ENCODE measurements at places on chromosomes 1 and 21.

DNA sequence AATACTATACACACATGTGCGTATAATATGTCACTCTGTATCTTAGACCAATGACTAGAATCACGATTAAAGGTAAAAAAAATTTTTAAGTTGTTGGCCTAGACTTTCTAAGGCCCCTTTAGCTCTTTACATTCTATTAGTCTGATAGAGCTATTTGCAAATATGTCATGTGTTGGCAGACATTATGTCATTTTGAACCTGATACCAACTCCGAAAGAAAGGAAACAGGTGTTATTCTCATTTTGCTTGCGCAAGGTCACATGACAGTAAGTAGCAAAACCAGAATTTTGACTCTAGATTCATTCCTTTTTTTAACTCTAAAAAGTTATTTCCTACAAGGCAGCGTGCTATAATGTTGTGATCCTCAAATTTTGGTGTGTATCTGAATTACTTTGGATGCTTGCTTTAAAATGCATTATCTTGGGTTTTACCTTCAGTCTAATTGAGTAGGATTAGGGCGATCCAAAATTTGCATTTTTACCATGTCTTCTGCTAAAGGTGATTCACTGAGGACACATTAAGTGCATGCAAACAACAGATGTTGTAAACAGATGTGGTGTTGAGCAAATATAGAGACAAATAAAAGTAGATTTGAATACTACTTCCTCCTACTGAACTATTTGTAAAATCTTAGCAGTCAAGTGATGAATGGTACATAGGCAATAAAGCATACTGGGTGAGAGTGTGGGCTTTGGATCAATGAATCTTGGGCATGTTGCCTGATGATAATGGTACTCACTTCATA is 63.5 kb upstream of the KIAA1614 start:
- no peak for DNase-seq

- no peak for DNase-seq
Measured at GRCh38 chr1:183652547-183653461, at the start of gene APOBEC4. Gene APOBEC4 (minus strand): TSS chr1:183653316. CDS start chr1:183648781, 4,535 bp downstream.

- DNase-seq = no peak
Measured at GRCh38 chr1:225451840-225452515, 24.1 kb upstream of the LBR start.

DNA sequence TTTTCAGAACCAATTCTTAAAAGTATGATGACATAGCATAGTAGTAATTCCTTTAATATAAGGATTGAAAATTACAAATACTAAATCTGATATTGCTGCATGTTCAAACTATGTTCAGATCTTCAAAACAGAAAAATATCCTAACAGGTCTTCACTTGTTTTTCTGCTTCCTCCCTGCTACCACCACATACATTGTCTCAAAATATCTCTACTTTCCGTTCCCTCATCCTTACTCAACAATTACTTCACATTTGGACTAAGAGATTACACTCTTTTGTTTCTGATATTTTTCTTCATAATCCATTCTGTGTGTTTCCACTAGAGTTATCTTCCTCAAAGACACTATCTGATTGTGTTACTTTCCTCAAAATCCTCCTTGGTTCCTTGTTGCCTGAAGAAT is 125.1 kb downstream of the NEK7 start:
- DNase-seq = no peak

DNA sequence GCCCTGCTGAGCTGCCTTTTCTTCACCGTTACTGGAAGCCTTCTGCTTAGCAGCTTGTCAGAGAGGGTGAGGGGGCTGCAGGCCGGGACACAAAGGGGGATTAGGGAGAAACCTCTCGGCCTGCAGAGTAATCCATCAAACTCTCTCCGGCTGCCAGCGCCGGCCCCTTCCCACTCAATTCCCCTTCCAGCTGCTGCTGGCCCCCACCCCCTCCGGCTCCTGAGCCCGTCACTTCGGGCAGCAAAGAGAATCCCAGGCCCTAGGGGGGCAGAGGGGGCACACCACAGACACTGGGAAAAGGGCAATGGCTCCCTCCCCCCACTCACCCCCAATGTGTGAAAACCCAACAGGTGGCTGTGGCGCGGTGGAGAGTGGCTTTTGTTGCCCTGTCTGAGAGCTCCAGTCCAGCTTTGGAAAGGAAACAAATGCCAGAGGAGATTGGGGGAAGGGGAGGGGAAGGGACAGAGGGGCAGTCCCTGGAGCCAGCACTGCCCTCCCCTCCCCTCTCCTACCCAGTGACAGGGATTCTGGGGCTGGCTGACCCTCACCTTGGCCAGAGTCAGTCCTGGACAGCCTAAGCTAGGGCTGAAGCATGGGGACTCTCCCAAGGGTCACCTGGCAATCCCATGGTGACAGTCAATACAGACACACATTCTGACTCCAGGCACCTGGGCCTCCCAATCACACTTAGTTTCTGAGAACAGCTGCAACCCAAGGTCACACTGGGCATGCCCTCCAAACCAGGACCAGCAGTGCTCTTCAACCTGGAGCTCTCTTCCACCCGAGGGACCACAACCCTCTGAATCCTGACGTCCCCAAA is 9.5 kb downstream of the SLC45A3 start:
- DNase-seq = no peak

- no peak for DNase-seq
Measured at GRCh38 chr1:199701726-199702125, 325.8 kb upstream of the NR5A2 start.

- DNase-seq = no peak
Measured at GRCh38 chr1:212635141-212635631, 26.6 kb downstream of the ATF3 start.

DNA sequence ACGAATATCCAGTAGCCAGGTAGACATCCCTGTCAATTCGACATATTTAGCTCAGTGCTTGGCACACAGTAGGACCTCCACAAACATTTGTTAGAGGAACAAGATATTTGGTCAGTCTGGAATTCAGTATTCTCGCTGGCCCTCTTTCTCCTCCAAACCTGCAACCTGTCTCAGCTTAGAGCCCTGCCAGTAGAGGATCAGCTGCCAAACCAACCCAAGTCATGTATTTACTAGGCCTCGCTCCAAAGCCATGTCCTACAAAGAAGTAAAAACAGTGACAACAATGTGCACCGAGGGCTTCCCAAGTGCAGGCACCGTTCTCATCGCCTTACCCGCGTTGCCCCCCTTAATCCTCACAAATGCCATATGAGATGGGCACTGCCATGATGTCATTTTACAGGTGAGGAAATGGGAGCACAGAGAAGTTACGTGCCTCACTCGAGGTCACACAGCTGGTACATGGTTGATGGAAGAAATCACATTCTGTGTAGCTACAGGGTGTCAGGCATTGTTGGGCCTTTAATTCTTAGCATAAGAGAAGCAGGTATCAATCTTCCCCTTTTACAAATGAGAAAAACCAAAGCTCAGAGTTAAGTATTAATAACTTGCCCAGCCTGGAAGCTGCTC is 26.0 kb upstream of the CDCA8 start:
- DNase-seq = no peak

DNA sequence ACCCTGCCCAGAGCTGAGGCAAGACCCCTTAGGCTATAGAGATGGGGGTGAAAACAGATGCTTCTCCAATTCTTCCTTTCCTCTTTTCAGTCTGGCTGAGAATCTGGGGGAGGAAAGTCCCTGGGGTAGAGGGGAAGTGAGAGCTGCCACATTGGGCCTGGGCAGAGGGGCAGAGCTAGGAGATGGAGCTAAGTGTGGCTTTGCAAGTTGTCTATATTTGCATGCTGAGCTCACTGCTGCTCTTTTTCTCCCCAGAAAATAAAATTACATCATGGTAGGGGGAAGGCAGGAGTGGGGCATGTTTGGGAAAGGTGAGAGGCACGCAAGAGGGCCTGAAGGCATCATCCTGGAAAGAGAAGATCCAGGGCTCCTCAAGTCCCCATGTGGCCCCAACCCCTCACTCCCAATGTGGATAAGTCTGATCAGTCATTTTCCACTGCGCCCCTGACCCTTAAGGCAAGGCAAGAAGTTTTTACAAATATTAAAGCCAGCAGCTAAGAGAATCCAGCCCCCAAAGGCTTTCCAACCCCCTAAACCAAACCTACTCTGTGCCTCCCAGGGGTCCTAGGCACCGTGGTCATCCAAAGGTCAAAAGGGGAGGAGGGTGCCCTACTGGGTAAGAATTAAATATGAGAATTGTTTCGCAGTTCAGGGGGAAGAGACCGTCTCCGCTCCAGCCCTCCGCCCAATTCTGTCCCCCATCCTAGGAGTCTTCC is 500 bp upstream of the PEA15 start:
- DNase-seq = no peak

DNA sequence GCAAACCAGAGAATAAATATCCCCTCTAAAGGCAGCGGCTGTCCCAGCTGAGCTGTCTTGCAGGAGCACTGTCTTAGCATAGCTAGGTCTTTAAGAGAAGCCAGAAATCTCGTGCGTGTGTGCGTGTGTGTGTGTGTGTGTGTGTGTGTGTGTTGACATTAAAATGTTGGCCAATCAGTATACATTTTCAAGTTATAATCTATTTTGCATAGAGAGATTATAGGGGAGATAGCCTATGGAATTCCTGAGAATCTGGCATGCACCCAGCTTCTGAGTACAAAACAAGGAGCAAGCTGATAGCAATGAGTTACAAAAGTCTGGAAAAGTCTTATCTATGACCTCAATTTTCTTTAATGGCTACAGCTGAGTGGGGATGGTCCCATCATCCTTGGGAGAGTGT is 17.7 kb downstream of the METTL13 start:
- DNase-seq = no peak

DNA sequence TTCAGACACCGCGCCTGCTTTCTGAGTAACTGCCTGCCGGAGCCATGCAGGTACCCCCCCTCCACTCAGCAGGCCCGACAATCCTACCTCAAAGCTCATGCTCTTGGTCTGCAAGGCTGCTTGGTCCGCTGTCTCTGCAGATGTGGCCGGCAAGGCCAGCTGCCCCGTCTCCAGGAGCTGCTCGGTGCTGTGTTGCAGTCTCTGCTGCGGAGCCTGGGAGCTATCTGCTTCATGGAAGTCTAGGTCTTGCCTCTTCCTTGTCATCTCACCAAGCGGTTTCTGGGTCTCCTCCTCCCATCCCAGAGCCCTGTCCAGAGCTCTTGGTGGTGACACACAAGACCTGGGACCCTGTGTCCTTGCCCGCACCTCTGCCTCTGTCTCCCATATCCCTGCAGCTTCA is 24.0 kb upstream of the GNPAT start:
- no peak for DNase-seq

- no peak for DNase-seq
Measured at GRCh38 chr1:208644401-208645160, 400.4 kb upstream of the PLXNA2 start.

- no peak for DNase-seq
Measured at GRCh38 chr1:16478091-16478490, 36.0 kb downstream of the RNU1-1 start.

GRCh38 chr1:93815366-93816110 is 63.5 kb downstream of the DNTTIP2 start:
- no peak for DNase-seq

DNA sequence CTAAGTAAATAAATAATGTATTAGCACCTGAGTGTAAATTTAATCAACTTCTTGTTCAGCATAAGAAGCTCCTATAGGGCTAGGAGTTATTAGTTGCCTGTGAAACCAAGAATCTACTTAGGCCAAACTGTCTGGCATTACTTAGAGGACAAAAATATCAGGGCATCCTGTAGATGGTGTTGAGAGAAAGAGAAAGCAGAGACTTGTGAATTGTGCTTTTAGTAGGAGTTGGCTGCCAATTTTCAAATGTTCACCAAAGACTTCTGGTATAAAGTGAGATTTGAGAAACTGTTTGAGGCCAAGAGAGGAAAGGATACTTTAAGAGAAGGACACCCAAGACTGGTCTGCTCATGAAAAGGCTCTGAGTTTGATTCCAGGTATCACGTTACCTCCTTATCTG is 315.5 kb upstream of the DEPDC1 start:
- DNase-seq = no peak

GRCh38 chr1:222053790-222054294 is 312.0 kb upstream of the DUSP10 start:
- no peak for DNase-seq

GRCh38 chr1:157252473-157252872 is 114.3 kb upstream of the ETV3 start:
- DNase-seq = no peak

Measured in HS-27A (cell line).